Smooth muscle cell of bladder (primary cell): ENCODE measurements at places on chromosomes 5 and 9. TPM values are rescaled to one million over a fixed set of nuclear protein-coding genes. Genes with fewer than 3 reads are reported as not detected.

MTREX gene
- total RNA-seq = 71.0 and 88.0 TPM in 2 replicates

INSL4 gene
- total RNA-seq = not detected in 2 replicates

STC2 gene
- 484 and 582 TPM in 2 replicates for total RNA-seq

FGFR4 gene
- 2.2 and 19.8 TPM in 2 replicates for total RNA-seq

TAF11L9 gene
- total RNA-seq = not detected in 2 replicates

LCN1 gene
- total RNA-seq = 0.28 and 0.65 TPM in 2 replicates
